ENCODE measurements at places on chromosomes 11 and 22.

- DNase-seq: no peak
Observed at GRCh38 chr11:110219006-110219785, 77.2 kb downstream of the RDX start.

GRCh38 chr11:132632641-132633124, 899.6 kb downstream of the OPCML start:
- no peak for DNase-seq

GRCh38 chr11:1401656-1402221, 12.0 kb downstream of the BRSK2 start:
- DNase-seq: no peak

DNA sequence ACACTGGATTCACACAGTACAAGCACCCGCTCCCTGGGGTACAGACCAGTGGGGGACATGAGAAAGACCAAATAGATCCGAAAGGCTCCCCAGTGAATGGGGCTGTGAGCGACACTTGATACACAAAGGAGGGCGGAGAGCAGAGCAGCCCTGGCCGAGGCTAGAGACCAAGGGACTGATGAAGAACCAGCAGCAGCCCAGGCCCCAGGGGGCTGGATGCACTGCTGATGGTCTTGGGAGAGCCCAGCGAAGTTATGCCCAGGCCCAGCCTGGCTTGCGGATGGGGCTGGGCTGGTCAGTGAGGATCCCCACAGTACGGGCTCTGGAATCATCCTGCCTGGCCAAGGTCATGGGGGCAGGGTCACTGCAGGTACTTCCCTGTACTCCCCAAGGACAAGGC, 23.2 kb downstream of the ARHGAP1 start:
- no peak for DNase-seq

- no peak for DNase-seq
Observed at GRCh38 chr11:116233561-116233960, 539.2 kb downstream of the BUD13 start.

Data from stimulated activated CD4-positive, alpha-beta T cell treated with anti-CD3 and anti-CD28 coated beads, Interleukin-15, amount 100 ng/mL, for 48 hours (primary cell).